Fibroblast of the aortic adventitia (primary cell): ENCODE measurements at places on chromosomes 4 and X. TPM values are rescaled to one million over a fixed set of nuclear protein-coding genes. Genes with fewer than 3 reads are reported as not detected.

The OCIAD2 gene
- total RNA-seq = 2.9 and 20.3 TPM in 2 replicates

The RCHY1 gene
- 27.3 and 44.0 TPM in 2 replicates for total RNA-seq

The TBC1D1 gene
- 59.9 and 78.1 TPM in 2 replicates for total RNA-seq

The FAT4 gene
- total RNA-seq = 29.2 and 32.8 TPM in 2 replicates

The MAGEA8 gene
- total RNA-seq = not detected in 2 replicates
